ENCODE measurements at places on chromosomes 3 and 15. TPM values are rescaled to one million over a fixed set of nuclear protein-coding genes. Genes with fewer than 3 reads are reported as not detected.
A peak's percentile ranks its signal among the peaks of the same experiment; 100 is the strongest.

- peak; percentile 43 for DNase-seq
Observed at GRCh38 chr3:102979682-102980354, 545.0 kb downstream of the ZPLD1 start.

GRCh38 chr3:186315581-186316354 lies 46.3 kb downstream of the DGKG start:
- DNase-seq = peak; percentile 46

- peak; percentile 95 for DNase-seq
Observed at GRCh38 chr3:4978966-4979427, 240 bp upstream of the BHLHE40 start.

Gene ZMAT3
- total RNA-seq = 82.6 TPM

Gene ACSBG1
- not detected for total RNA-seq

DNA sequence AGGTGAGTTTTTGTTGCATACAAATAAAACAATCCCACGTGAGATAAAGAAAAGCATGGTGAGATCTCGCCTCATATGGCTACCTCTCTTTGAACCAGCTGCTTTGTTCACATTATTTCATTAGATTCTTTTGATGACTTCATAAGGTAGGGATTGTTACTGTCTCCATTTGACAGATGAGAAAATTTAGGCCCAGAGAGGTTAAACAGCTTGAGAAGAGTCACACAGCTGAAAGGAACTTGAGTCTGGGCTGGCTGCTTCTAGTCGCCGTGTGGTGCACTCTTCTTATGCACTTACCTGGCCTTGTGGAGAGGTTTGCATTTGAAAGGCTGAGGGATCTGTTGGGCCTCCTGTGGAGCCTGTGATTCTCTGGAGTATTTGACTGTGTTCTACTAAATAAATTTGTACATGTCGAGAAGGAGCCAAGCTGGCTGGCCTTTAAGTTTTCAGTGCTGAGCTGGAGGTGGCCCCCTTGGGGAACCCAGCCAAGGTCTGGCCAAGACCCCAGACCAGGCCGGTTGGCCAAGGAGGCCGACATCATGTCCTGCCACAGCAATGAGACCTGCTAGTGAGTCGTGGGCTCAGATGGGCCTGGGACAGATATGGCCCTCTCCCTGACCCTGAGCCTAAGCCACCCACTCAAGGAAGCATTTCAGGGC lies 125.1 kb downstream of the SMAD6 start:
- DNase-seq = no peak

Gene SLC6A1
- not detected for total RNA-seq

GRCh38 chr3:134742202-134742601 lies 52.9 kb upstream of the EPHB1 start:
- DNase-seq = no peak

DNA sequence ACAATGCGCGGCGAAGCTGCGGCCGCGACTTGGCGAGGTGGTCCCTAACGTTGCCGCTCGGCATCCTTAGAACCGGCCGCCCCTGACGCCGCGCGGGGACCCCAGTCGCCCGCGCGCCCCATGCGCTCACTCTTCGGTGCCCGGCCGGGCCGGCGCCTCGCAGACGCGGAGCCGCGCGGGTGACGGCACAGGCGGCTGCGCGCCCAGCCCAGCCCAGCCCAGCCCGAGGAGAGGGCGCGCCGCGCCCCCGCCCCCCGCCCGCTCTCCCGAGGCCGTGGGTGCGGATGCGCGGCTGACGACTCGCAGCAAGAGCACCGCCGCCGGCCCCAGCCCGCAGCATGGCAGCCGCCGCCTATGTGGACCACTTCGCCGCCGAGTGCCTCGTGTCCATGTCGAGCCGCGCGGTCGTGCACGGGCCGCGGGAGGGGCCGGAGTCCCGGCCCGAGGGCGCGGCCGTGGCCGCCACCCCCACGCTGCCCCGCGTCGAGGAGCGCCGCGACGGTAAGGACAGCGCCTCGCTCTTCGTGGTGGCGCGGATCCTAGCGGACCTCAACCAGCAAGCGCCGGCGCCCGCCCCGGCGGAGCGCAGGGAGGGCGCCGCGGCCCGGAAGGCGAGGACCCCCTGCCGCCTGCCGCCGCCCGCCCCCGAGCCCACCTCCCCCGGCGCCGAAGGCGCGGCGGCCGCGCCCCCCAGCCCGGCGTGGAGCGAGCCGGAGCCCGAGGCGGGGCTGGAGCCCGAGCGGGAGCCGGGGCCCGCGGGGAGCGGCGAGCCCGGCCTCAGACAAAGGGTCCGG lies 437 bp downstream of the KLF13 start:
- peak; percentile 22 for DNase-seq

DNA sequence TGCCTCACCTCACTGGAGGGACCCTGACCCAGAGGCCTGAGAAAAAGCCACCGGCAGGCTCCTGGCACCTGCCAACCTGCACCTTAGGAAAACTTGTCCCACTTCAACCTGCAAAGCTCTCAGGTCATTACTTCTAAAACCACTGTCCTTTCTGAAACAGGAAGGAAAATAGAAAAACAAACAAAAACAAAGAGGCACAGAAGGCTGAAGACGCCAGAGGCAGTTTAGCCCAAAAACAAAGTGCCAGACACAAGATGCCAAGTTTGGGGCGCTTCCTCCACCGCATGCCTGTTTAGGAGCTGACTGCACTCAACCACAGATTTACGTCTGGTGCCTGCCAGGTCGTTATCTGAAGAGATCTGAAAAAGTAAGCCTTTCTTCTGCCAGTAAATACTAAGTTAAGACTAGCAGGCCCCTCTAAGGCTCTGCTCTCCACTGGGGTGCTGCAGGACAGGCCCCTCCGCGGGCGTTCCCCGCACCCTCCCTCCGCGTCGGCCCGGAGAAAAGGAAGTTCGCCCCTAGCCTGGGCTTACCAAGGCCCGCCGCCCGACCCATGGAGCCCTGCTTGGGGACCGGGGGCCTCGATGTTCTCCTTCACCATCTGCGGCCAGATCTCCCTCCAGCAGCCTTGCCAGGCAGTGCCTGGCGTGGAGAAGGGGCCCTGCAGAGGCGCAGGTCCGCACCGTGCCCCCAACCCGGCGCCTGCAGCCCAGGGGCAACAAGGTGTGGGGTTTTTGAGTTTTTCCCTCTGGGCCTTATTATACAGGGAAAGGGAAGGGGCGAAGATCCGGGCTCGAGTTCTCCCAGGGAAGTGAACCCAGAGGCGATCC lies 1.3 kb downstream of the GOLGA8A start:
- DNase-seq = no peak

- peak; percentile 76 for DNase-seq
Observed at GRCh38 chr3:10437272-10437994, 68.0 kb downstream of the ATP2B2 start.

Gene SLCO2A1
- not detected for total RNA-seq

Gene LMOD3
- not detected for total RNA-seq

Gene ZDHHC19
- total RNA-seq = not detected

DNA sequence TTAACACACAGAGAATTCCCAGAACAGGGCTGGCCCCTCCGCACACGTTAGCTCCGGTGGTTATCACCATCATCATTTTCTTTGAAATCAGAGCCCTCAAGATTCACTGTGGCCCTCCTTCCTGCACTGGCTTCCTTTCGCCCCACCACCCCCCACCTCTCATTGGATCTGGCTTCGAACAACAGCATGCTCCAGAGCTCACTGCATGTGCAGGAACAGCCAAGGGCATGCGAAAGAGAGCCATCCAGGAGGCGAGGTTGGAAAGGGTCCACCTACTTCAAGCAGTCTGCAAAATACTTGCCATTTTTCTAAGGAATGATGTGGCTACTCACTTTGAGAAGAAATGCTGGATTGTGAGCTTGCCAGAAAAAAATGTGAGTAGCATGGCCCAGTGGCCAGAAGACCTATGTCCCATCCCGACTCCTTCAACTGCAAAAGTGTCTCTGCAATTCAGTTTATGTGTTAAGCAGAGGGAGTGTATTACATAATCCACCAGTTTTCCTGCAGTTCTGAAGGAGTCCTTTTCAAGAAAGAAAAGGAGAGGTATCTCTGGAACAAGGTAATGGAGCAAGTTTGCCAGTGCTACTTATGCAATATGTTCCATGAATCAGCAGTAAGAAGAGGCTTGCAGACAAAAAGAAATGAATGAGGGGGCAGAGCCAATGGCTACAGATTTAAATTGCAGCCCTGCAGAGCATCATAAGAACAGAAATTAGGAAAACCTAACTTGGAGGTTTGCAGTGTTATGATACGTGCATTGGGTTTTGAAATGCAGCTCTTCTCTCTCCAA lies 92.8 kb downstream of the OCA2 start:
- no peak for DNase-seq

Gene FAM3D
- total RNA-seq = not detected

DNA sequence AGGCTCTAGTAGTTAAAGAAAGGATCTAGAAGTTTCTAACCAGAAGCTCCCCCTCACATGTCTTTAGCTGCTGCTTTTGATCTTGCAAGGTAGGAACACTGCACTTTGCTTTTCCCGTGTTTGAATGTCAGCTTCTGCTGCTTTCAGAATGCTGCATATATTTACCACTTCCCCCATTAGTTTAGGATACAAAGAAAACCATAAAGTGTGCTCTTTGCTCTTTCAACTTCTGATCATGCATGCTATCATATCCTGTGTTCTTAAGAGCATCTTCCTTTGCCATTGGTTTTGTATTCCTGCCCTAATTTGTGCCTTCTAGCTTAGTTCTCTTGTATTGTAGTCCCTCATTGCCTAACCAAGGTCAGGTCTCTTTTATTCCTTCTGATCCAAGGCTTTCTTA lies 43.3 kb downstream of the ZNF609 start:
- no peak for DNase-seq

DNA sequence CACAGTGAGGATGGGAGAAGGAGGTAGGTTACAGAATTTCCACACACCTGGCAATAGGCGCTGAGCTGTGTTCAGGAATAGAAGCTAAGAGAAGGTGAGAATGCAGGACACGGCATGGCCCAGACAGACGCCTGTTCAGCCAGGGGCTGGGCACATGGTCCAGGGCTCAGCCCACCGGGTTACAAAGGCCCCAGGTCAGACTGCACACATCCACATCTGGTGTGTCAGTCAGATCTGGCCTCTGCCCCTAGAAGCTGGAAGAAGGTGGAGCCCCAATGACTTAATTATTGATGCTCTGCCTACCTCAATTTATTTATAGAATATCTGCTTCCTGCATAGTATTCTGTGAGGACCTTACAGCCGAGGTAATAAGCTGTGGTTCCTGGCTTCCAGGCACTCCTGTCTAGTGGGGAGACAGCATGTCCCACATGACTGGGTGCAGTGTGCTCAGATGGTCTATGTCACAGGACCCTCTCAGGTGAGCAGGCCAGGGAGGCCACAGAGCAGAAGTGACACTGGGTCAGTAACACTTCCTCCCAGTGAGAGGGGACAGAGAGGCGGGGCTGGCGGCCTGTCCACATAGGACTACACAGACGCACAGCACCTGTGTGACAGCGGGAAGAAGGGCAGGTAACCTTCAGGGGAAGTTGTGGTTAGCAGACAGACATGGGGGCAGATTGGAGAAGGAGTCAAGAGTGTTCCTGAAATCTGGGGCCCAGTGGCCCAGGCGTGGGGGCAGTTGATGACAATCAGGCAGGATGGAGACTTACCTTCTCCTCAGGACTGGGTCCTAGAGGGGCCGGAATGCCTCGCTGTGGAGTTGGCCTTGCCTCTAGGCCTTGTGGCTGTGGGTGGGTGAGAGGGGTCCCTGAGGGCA lies 38.6 kb upstream of the PLXNA1 start:
- DNase-seq = no peak

DNA sequence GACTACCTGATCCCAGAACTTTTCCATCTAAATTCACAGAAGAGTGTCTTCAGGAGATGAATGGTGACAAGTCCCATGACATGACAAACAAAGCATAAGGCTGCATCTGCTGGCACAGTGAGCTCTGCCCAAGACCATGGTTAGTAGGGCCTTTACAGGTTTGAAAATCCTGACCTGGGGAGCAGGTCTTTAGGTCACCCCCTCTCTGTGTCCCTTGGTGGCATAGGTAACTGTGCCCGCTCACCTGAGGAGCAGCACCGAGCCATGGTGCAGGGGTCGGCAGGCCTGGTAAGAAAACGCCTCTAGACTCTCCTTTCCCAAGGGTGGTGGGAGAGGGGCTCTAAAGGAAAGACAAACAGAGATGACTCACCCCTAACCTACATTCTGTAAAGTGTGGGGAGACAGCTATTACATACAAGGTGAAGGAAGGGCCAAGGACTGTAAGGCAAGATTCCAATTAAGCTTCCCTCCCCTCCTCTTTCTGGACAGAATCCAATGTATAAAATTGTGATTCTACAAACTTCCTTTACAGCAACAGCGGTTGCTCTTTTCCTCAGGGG lies 74.0 kb downstream of the SATB1 start:
- DNase-seq = no peak

- no peak for DNase-seq
Observed at GRCh38 chr3:101941318-101942040, 92.2 kb downstream of the NFKBIZ start.

DNA sequence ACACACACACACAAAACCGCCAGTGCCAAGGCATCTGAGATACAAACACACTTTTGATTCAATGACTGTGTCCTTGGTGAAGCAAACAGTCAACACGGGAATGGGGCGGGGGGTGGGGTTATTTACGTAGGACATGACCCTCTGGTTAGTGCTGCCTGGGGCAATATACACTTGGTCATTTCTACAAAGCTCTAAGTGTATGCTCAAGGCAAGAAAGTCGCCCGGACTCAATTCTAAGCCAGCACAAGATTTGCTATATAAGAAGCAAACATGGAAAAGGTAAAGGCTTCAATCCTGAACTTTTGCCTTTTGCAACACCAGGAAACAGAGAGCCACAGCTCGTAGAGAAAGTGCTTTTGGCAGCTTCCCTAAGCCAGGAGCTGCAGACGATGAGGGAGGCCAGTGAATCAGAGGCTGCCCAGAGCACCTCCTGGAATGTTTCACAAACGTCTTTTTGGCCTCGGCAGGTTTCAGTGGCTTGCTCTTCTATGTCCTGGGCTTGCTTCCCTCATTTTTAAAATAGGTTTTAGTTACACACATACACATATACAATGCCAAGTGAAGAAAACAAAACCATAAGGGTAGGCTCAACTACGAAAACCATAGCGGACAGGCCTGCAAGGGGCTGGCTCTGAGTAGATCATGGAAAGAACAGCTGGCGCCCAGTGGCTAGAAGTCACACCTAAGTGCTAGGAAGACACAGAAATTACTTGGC lies 73.6 kb downstream of the TM4SF4 start:
- DNase-seq = peak; percentile 74

GRCh38 chr15:84819791-84820190 lies 2.6 kb downstream of the ALPK3 start:
- no peak for DNase-seq

GRCh38 chr3:109835958-109836357 lies 498.6 kb upstream of the DPPA4 start:
- DNase-seq = no peak

DNA sequence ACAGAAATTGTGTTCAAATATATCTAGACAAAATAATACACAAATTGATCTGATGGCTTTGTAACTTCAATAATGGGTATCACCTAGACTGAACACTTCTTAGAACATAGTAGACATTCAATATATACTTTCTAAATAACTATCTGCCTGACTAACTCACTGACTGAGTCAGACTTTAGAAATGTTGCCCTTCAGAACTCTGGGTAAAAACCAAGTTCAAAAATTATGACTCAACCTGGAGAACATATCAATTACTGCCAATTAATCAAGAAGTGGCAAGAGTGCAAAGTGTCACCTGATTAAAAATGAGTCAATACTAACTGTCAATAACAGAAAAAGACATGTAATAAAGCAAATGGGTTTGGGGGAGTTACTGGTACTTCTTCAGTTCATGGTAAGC lies 144.6 kb upstream of the TMCO5A start:
- peak; percentile 68 for DNase-seq
